Vagina (tissue), 2 donors: ENCODE measurements at places on chromosomes 6 and 20. TPM values are rescaled to one million over a fixed set of nuclear protein-coding genes. Genes with fewer than 3 reads are reported as not detected.

GRCh38 chr6:65452333-65452732 lies 254.7 kb downstream of the EYS start:
- no peak for DNase-seq

Gene VPS16
- total RNA-seq, result 30.0 TPM

Gene EDN1
- 7.1 TPM for total RNA-seq

Gene KIAA1755
- total RNA-seq, result 2.7 TPM

Gene SLC17A9
- total RNA-seq, result 2.5 TPM

GRCh38 chr6:160972111-160972510 lies 19.5 kb upstream of the MAP3K4 start:
- no peak for DNase-seq

Gene LAMA5
- 150 TPM for total RNA-seq

Gene SLC22A16
- total RNA-seq, result not detected

- DNase-seq, result no peak
These were observed at the start of gene ATP9A for GRCh38 chr20:51767867-51768758. TSS of gene ATP9A (minus strand) at chr20:51768390. CDS start at chr20:51768369, 21 bp downstream.

Gene CABLES2
- 1.5 TPM for total RNA-seq

GRCh38 chr20:57393321-57394120 lies 2.3 kb downstream of the RBM38 start:
- DNase-seq, result no peak
